CMK (cell line): ENCODE measurements at places on chromosomes 4 and X.

GRCh38 chr4:87851953-87852352 is 19.2 kb downstream of the MEPE start:
- DNase-seq: no peak

DNA sequence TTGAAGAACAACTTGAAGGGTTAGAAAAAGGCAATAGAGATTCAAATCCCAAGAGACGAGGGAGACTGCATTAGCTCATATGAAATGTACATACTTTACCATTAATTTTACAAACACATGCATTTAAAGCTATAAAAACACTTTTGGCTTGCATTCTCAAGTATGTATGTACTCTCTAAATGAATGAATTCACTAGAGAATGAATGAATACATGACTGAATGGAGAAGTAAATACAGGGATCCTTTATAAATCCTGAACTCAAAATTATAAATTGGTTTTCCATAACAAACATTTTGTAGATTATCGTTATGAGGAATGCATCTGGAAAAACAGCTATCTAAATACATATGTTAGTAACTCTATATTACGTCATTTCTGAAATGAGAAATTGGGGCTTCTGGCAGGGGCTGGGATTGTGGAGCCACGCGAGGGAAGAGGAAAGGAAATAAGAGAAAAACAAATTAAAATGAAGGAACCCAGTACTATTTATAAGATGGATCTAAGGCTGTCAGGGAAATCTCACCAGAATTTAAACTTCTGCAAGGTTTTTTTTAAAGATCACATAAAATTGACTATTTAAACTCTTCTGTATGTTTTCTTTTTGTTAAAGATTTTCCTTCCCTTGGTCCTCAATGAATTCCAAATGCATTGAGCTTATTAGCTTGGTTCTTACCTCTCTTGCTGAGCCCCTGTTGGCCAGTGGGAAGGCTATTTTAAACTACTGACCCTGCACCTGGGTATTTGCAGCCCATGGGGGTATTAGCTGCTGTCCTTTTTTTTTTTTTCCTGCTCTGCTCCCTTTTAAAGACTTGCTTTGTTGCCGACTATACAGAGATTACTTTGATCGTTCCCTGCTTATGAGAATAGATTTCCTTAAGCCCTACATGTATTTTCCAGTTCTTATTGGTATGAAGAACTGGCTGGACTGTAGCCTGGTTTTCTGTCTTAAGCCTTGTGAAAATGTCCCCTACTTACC is 207.8 kb downstream of the ADGRL3 start:
- no peak for DNase-seq

DNA sequence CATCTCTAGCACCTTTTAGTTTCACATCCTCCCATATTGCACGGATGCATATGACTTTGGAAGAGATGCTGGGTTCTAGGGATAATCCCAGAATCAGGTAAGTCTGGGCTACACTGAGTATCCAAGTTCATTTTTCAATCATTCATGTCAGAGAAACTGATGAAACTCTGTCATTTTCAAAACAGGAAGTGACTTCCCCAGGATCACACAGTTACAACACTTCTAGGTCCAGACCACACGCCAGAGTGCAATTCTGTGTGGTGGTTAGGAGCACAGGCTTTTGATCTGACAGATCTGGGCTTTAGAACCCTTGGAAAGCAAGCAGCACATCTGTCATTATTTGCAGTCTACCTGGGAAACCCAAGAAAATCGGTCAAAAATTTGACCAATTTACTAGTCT is 52.1 kb upstream of the CDKN2AIP start:
- DNase-seq: no peak

DNA sequence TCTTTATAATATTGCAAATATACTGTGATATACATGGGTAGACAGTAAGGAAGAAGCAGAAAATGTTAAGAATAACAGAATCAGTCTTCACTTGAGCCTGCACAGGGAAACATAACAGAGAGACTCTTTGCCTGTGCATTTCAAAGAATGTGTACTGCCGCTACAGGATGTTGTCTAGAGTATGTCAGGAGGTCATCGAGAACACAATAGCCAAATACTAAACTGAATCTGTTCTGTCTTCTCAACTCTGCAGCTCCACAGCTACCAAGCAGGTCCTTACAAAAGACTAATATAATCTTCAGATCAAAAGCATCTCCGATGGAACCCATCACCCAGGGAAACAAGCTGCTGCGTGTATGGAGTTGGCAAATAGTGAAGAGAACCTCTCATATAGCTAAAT is 471.5 kb downstream of the PCDH10 start:
- no peak for DNase-seq

- DNase-seq: no peak
These were observed 883.3 kb downstream of the TRIML1 start for GRCh38 chr4:189022440-189023035.

GRCh38 chr4:6141554-6141953 is 58.8 kb downstream of the JAKMIP1 start:
- DNase-seq: no peak

DNA sequence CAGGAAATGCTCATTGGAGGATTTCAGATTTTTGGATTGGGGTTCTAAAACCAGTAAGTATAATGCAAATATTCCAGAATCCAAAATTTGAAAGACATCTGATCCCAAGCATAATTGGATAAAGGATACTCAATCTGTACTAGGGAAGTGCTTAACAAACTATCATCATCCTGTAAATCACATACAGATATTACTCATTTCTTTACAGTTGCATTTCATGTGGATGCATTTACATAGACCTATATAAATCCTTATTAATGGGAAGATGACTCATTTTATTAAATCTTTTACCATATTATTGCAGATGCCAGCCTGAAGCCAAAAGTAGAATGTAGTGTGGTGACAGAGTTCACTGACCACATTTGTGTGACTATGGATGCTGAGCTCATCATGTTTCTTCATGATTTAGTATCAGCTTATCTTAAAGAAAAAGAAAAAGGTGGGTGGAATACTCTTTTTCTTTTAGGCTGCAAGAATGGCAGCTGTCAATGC is 22.4 kb upstream of the ADAD1 start:
- no peak for DNase-seq

- peak; percentile 7 for DNase-seq
These were observed 116.3 kb upstream of the NALF2 start for GRCh38 chrX:69387567-69388487.

GRCh38 chr4:73053076-73053475 is 16.4 kb downstream of the COX18 start:
- no peak for DNase-seq

DNA sequence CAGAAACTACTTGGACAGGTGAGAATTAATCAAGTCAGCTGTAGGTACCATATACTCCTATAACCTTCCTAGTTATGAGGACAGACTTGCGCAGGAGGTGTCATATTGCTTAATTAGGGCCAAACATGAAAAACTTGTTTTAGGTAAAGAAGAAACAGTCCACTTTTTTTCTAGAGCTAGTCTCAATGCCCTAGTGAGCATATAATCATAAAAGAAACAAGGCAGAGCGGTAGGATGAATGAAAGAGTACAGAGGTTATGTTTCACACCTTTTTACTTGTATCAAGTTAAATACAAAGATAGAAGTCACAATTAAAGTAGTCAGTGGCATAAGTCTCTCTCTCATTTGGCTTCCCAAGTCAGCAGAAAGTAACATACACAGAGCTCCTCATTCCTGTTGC is 88.9 kb downstream of the RPS6KA6 start:
- DNase-seq: no peak

DNA sequence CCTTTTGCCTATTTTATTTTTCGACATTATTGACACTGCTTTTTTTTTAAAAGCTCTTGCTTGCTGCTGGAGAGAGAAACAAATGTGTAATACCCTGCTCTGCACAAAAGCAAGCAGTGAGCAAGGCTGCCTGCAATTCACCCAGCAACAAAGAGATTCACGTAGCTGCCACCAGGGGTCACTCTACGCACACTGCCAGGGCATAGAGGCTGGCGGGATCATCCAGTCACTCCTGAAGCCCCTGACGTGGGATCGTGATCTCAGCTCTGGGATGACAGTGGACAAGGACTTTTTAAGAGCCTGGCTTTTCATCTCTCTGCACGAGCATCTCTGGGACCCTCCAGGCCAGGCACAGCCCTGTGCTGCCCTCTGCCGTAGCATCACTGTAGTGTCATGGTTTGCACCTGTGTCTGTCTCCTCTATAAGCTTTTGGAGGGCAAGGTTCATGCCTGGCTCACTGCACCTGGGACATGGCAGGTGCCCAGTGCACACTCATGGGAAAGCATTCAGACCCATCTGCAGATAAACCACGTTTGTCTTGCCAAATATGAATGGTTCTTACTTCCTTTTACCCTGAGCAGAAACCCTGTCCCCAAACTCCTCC is 19.8 kb downstream of the C4orf50 start:
- DNase-seq: peak; percentile 41

GRCh38 chrX:152926279-152926678 is 28.4 kb downstream of the ZNF185 start:
- DNase-seq: no peak

- no peak for DNase-seq
These were observed 9.3 kb upstream of the LIMCH1 start for GRCh38 chr4:41528512-41529205.

GRCh38 chr4:7291372-7292114 is 99.2 kb downstream of the SORCS2 start:
- no peak for DNase-seq

DNA sequence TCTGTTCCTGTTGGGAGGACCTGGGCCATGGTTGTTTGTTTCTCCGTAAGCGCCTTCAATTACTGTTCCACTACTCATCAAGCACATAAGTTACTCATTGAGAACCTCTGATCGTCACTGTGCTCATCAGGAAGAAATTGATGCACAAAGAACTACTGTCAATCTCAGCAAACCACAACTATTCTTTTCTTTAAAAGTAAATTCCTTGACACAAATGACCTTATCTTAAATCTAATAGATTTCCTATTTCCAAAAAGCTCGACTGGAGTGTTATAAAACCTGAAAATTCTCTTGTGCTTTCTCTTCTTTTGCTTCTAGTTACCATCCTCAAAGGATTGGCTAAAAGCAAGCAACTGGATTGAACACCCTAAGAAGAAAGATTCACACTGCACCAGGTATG is at the start of gene MUC7:
Gene MUC7 (plus strand): TSS at position 301 of the 400 bp plus-strand sequence. CDS start 1,825 bp downstream, outside the sequence.
- no peak for DNase-seq

GRCh38 chrX:19824603-19825002 is 62.8 kb downstream of the SH3KBP1 start:
- DNase-seq: no peak

GRCh38 chr4:108149588-108150380 is 18.9 kb downstream of the LEF1 start:
- no peak for DNase-seq

- no peak for DNase-seq
These were observed 82.2 kb downstream of the EFHC2 start for GRCh38 chrX:44261286-44261685.

DNA sequence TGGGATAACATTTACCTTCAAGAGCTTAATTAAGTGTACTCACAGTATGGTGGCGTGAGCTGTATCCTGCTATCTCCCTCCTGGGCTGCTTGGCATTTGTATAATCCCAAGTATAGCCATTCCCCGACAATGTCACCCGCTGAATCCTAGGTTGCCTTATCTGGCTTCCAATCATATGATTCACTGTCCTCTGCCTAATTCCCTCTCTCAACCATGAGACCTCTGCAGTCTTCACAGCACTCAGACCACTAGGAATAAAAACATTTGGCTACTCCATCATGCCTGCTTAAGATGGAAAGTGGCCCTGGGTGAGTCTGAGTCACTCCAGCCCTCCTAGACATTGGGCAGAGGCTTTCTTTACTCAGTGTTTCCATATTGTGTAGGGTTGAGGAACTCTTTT is 28.9 kb upstream of the WDFY3 start:
- DNase-seq: no peak

GRCh38 chr4:183129675-183130074 is 30.6 kb downstream of the WWC2 start:
- DNase-seq: no peak

GRCh38 chrX:103846386-103846785 is 14.3 kb upstream of the RAB9B start:
- no peak for DNase-seq
